SK-N-SH treated with all-trans-retinoic acid at 6 μM for 48 hours (cell line): ENCODE measurements at places on chromosomes 5 and 9.

- ATAC-seq = peak; percentile 95
Measured at GRCh38 chr5:68730220-68730978, 363.4 kb upstream of the SLC30A5 start.

GRCh38 chr5:52665559-52665958, 122.2 kb upstream of the ITGA1 start:
- ATAC-seq = peak; percentile 43; the same call in 1 of the 3 replicates

GRCh38 chr9:109192732-109193361, 25.8 kb upstream of the FRRS1L start:
- peak; percentile 53; the same call in 2 of the 3 replicates for ATAC-seq

DNA sequence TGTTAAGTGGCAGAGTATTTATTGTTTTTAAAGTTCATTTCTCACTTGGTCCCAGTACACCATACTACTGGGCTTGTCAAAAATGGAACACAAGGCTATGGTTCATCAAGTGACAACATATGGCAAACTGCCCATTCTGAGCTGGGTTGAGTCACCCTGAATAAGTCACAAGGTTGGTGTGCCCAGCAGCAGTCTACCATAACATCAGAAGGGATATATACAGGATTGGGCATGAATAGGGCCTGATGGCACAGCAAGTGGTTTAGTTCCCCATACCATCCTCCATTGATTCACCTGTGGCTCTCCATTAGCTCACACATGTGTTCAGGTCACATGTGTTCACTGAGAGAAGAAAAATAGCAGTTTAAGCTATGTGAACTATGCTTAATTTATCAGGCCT, 249.8 kb upstream of the PRDM9 start:
- no peak for ATAC-seq

DNA sequence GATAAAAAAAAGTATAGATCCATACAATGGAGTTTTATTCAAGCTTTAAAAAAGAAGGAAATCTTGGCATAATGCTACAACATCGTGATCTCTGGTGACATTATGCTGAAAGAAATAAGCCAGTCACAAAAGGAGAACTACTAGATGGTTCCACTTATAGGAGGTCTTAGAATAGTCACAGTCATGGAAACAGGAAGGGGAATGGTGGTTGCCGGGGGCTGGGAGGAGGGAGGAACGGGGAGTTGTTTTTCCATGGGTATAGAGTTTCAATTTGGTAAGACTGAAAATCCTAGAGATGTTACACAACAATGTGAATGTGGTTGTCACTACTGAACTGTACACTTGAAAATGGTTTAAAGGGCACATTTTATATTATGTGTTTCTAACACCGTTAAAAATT, 94.5 kb downstream of the CFAP90 start:
- no peak for ATAC-seq

DNA sequence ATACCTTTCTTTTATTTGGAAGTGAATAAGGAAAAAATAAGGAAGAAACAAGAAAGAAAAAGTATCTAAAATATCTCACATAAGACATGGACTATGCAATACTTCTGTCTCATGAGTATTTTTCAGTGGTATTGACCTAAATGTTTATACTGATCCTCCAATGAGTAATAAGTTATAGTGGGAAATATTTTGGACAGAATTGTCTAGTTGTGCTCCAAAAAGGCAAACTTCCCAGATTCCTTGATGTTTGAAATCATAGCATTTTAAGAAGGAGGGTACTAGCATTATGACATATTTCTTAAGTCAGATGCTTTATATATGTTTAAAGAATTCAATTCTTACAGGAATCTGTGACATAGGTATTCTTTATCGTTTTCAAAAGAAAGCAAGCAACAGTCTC, 34.5 kb upstream of the BASP1 start:
- ATAC-seq = no peak

GRCh38 chr9:13915131-13915530, 398.8 kb downstream of the NFIB start:
- no peak for ATAC-seq

GRCh38 chr9:93941493-93941892, 13.7 kb downstream of the BARX1 start:
- no peak for ATAC-seq

DNA sequence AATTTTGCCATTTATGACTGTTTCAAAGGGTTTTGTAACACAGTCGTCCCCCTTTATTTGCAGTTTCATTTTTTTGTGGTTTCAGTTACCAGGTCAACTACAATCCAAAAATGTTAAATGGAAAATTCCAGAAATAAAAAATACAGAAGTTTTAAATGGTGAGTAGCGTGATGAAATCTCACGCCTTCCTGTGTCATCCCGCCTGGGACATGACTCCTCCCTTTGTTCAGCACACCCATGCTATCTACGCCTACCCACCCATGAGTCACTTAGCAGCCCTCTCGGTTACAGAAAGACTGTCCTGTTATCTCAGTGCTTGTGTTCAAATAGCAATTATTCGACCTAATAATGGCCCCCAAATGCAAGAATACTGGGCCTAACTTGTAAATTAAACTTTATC, 765.3 kb upstream of the ADAMTS16 start:
- ATAC-seq = no peak

GRCh38 chr5:150989695-150990094, 30.7 kb upstream of the GPX3 start:
- ATAC-seq = peak; percentile 45; the same call in 1 of the 3 replicates

GRCh38 chr5:116626272-116626723, 51.7 kb upstream of the SEMA6A start:
- ATAC-seq = no peak

GRCh38 chr5:108420755-108421154, 38.9 kb upstream of the FBXL17 start:
- ATAC-seq = no peak

DNA sequence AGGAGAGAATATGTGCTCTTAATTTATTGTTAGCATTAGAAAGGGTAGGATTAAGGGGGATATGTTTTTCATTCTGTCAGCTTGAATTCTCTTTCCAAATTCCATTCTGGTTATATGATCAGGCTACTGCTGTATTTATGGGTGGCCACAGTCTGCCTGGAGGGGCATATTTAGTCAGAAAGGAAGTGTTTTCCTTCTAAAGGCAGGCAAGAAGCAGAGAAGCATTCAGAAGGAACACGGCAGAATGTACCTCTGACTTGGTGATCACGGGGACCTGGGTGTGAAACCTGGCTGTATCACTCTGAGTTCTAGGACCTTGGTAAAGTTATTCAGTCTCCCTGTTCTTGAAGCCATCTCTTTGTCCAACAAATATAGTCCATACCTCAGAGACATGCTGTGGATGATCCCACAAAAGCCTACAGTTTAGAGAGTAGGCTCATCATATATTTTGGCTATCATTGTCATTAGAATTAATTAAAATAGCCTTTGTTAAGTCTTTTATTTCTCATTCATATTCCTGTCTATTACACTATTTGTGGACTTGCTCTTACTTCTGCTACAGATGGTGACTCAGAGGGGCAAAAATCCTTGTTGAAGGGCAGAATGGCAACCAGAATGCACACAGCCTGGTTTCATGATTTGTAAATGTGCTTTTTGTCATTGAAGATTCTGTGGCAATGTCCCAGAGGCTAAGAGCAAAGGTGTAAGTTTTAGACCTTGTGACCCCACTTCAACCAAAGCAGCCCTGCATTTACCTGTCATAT, 2.7 kb downstream of the TNC start:
- ATAC-seq = no peak; the same call in 2 of the 3 replicates

GRCh38 chr9:93225417-93225816, 41.5 kb downstream of the WNK2 start:
- ATAC-seq = no peak
